ENCODE measurements at places on chromosomes 2 and 18. TPM values are rescaled to one million over a fixed set of nuclear protein-coding genes. Genes with fewer than 3 reads are reported as not detected.
A peak's percentile ranks its signal among the peaks of the same experiment; 100 is the strongest.

DNA sequence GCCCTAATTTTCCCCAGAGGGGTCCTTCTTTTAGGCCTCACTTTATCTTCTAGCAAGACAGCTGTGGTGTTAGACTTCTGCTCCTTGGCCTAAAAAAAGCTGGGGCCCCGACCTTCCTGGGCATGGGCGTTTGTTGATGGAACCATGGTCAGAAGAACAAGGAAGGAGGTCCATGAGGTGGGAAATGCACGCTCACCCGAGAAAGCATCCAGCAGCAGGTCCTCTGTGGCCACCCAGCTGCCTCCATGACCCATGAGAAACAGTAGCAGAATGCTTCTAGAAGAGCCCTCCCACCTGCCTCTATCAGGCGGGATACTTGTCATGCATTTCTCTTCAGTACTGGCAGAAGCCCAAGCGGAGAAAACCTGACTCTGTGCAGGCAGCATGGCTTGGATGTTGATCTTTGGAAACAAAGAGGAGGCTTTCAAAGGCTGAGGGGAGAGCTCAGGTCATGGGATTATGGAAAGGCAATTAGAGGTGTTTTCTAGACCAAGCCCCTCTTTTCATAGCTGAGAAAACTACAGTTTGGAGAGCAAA is 249.1 kb downstream of the FAM210A start:
- no peak for DNase-seq

GRCh38 chr2:8841932-8842331 is 4.5 kb upstream of the KIDINS220 start:
- DNase-seq, result no peak

DNA sequence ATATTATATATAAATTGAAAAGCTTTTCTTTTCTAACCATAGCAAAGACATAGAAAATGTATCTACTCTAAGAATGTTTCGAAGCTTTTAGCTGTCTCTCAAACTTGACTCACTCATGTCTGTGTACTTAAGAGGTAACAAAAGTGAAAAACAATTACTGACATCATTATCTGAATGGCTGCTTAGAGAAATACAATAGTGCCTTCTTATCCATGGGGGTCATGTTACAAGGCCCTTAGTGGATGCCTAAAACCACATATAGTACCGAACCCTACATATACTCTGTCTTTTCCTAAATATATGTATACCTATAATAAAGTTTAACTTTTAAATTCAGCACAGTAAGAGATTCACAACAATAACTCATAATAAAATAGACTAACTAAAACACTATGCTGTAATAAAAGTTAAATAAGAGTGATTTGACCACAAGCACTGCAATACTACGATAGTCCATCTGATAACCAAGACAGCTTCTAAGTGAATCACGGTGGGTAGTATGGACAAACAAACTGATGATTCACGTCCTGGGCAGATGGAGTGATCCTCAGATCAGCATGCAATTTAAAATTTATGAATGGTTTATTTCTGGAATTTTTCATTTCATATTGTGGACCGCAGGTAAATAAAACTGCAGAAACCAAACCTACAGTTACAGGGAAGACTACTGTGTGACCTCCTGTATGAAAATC is 246.2 kb downstream of the XIRP2 start:
- DNase-seq, result peak; percentile 4

- no peak for DNase-seq
Measured at GRCh38 chr18:42654556-42654955, 460.9 kb downstream of the RIT2 start.

DNA sequence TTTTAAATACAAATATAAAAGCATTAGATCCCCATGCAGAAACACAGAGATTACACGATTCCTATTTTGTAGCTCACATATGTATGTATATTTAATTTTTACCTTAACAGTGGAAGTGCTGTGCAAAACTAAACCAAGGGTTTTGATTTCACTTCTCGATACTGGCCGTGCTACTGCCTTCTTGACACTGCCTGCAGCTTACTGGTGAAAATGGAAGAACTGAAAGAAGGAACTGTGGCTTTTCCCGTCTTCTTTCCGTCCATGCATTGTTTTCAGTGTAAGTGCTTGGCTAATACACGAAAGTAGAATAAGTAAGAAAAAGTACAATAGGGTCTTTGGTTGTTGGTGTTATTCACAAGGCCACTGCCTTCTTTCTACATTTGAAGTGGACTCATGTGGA is 129.5 kb downstream of the NDUFA10 start:
- no peak for DNase-seq

ACKR3 gene
- total RNA-seq, result 17.9 TPM

LYG2 gene
- total RNA-seq, result not detected

SLC19A3 gene
- total RNA-seq, result not detected

All from lung microvascular endothelial cell (primary cell).